ENCODE measurements at places on chromosomes 7 and 10.

DNA sequence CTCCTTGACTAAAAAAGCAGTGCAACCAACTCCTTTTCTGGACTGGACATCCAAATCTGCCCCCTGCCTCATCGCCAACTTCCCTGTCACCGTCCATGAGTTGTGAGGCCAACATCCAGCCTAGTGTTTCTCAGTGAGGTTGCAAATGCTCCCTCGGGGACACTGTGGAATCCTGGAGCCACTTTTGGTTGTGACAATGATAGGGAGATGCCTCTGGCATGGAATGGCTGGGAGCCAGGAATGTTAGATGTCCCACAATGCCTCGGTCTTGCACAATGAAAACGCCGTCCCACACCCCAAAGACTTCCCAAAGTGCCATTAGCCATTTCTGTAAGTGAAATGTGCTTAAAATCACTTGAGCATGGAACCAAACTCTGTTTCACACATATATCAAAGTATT, 105.2 kb downstream of the OSBPL3 start:
- DNase-seq: no peak

- DNase-seq: no peak
These were observed 2.4 kb upstream of the COBL start for GRCh38 chr7:51318886-51319579.

GRCh38 chr10:103523683-103524082, 30.2 kb downstream of the NEURL1 start:
- no peak for DNase-seq

DNA sequence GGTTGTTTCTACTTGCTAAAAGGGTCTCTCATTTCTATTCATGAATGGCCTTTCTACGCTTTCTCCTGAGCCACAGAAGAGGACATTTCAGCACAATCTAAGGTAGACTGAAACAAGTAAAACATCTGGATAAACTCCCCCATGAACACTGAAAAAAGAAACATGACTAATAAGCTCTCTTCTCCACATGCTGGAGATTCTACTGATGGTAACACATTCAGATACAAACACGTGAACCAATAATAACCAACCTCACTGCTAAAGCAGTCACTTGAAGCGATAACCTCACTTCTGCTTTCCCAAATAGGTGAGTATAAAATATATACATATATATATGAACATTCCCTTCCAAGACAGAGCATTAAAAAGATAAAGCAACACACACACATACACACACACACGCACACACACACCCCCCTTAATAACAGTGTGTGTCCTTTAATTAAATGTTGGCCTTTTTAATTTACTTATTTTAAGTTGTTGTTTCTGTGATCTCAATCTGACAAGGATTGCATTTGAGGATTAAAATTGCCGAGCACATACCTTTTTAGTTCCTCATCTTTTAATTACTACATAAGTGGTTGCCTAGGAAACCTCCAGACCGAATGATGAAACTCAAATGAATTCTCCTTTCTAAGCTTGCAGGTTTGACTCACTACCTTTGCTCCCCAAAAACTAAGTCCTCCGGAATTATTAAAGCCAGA, 292.4 kb upstream of the KLF14 start:
- DNase-seq: no peak

DNA sequence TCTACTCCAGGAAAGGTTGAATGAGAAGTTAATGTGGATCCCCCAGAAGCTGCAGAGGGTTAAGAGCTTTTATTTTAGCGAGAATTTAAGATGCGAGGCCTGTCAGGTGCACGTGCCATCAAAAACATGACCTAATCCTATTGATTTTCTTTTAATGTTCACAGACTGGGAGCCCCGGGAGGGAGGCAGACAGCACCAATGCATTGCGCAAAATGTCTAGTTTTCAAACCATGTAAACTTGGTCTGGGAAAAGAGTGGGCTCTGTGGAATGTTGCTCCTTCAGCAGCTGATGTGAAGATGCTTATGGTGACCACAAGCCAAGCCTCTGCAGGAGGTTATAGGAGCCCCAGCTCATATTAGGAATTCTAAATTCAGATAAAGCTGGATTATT, 172.0 kb upstream of the ITGB1 start:
- no peak for DNase-seq

- no peak for DNase-seq
These were observed 48.1 kb downstream of the CCNY start for GRCh38 chr10:35384265-35384868.

DNA sequence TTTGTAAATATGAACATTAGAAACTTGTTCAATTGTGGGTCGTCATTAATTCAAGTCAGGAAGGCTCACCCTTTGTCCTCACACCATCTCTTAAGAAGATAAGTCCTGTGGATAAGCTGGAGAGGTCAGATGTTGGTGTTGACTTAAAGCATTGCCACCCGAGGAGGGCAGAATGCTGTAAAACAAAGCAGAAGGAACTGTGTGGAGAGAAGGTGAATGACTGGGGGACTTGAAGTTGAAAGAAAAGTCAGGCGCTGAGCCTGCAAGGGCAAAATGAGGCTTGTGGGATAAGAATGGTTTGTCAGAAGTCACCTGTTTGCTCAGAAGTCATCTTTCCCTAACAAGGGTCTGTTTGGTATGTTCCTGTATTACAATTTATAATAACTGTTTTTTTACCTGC, 9.1 kb downstream of the RPA3 start:
- DNase-seq: no peak

GRCh38 chr10:1158066-1158465, 101.9 kb downstream of the WDR37 start:
- no peak for DNase-seq

DNA sequence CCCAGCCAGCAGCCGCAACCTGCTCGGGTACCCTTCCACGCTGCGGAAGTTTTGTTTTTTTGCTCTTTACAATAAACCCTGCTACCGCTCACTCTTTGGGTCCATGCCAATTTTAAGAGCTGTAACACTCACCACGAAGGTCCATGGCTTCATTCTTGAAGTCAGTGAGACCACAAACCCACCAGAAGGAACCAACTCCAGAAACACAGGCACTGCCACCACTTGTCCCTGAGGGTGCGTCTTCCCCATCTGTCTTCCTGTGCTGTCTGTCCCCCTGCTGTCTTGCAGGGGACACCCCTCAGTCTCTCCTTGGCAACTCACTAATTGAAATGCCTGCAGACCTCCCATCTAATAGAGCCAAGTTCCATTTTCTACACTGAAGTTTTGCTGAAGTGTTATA, 48.5 kb upstream of the RSU1 start:
- no peak for DNase-seq

DNA sequence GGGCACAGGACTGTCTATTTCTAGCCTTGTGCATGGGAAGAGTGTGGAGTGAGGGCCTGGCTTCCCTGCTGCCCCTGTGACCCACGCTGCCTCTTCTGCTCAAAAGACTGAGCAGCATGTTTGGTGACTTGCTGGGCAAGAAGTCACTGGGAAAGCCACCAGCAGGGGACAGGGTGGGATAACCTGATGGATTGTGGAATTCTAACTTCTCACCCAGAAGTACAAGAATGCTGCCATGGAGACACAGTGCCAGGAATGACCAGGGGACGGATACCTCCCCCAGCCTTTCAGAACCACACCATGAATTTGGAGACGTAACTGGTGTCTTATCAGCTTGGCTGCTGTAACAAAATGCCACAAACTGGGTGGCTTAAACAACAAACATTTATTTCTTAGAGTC, 28.4 kb downstream of the GALNTL5 start:
- no peak for DNase-seq

DNA sequence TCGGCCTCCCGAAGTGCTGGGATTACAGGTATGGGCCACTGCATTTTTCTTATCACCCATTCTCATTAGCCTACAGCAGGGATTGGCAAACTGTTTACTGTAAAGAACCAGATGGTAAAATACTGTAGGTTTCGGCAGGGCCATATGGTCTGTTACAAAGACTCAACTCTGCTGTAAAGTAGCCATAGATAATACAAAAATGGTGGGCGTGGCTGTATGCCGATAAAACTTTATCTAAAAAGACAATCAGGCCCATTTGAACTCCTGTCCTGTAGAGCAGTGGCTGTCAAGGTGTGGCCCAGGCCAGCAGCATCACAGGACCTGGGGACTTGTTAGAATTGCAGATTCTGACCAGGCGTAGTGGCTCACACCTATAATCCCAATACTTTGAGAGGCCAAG, 134.3 kb downstream of the CUX1 start:
- DNase-seq: no peak

DNA sequence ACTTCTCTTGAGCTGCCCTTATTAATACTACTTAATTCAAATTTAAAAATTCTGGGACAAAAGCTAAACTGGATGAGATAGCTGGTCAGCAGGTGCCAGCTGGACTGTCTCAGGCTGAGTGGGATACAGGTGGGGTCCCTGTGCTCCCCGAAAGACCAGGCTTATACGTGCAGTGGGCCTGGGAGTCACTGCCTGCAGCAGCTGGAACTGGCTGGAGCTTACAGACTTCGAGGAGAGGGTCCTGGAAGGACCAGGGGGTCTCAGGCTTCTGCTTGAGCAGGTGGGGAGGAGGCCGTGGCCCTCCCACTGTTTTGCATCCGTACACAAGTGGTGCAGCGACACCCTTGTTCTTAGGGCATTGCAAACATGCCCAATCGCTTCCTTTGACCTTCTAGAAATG, 203.7 kb downstream of the GLRX3 start:
- DNase-seq: no peak

DNA sequence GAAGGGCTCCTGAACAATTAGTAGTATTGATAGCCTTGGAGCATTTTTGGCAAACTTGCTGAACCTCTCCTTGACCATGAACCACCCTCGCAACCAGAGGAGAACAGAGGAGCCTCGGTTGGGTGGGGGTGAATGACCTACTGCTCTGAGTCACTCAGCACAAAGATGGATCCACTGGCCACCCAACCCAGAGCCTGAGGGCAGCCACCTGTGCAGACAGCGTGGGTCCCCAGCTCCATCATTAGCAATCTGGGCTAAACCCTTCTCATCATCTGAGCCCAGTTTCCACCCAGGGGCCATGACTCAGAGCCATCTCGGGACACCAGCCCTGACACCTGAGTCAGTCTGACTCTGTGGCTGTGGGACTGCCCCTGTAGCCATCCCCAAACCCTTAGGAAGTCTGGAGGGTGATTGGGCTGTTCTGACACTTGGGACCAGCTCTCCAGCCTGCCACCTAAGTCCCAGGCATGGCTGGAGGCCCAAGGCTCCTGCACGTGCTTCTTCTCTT, 171.8 kb upstream of the GPR26 start:
- no peak for DNase-seq

GRCh38 chr10:128297709-128298378, 171.6 kb upstream of the MKI67 start:
- no peak for DNase-seq

- no peak for DNase-seq
These were observed 171.0 kb downstream of the SND1 start for GRCh38 chr7:127822822-127823508.

GRCh38 chr7:100604028-100604975, 2.1 kb downstream of the PCOLCE start:
- DNase-seq: peak; percentile 49

- DNase-seq: no peak
These were observed 298.7 kb downstream of the BAMBI start for GRCh38 chr10:28975891-28976531.

- no peak for DNase-seq
These were observed 1.9 kb upstream of the BHLHA15 start for GRCh38 chr7:98209166-98209920.

DNA sequence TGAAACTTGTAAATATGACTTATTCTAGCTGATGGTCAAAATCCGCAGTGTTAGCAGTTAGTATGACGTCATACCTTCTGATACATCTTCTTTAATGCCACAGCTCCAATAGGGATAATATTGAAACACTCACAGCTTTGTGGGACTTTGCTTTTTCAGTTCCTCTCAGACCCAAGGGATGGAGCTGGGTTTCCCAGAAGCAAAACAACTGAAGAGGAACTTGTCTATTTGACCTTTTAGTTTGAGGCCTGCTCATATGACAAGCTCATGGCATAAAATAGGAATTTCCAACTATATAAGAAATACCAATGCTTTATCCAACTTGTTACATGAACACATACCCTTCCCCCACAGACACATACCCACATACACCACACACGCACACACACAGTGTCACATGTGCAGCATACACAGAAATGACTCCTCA, 31.6 kb upstream of the C10orf67 start:
- no peak for DNase-seq

DNA sequence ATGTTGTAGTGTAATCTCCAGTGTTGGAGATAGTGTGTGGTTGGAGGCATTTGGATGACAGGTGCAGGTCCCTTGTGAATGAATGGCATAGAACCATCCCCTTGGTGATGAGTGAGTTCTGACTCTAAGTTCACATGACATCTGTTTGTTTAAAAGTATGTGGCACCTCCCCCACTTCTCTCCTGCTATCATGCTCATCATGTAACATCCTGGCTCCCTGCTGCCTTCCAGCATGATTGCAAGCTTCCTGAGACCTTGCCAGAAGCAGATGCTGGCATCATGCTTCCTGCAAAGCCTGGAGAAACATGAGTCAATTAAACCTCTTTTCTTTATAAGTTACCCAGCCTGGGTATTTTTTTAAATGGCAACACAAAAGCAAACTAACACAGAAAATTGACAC, 499.0 kb upstream of the SEMA3D start:
- DNase-seq: no peak
